ENCODE measurements at places on chromosomes 4 and X.

GRCh38 chr4:75673959-75674328, 733 bp upstream of the G3BP2 start:
- DNase-seq = no peak

GRCh38 chrX:14015294-14015693, 14.4 kb downstream of the GEMIN8 start:
- DNase-seq = no peak

GRCh38 chr4:127782275-127783025, at the start of gene HSPA4L:
TSS of gene HSPA4L (plus strand) at chr4:127782322. CDS start at chr4:127782551, 229 bp downstream.
- no peak for DNase-seq

DNA sequence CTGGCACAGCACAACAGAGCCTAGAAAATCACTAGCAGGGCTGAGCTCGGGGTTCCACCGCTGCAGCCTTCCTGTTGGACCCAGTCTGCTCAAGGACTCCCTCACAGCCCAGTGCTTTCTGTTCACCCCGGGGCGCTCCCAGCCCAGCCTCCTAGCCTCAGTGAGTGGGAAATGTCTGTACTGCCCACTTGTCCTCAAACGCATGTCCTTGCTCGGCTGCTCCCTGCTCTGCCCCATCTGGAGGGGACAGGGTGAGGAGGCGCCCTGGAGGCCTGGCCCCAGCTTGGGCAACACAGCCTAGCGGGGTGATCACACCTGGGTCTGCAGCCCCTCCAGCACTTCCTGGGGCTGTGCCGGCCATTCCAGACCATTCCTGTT, 11.9 kb upstream of the CCNQ start:
- DNase-seq = no peak

GRCh38 chr4:37995981-37996775, 36.0 kb downstream of the PTTG2 start:
- no peak for DNase-seq

DNA sequence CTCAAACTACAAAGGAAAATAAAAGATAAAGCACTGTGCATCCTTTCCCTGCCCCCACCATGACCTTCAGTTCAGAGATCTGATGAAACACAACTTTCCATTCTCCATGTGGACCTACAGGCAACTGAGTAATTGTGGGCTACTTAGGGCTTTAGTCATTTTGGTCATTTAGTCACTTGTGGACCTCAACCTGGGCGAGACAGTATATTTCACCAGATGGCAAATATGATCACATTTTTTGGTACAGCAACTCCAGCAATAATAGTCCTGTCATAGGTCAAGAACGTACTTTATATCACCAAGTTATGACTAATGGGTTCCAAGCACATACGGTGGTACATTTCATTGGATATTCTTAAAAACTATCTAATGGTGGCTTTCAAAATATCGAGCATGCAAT, 141.2 kb downstream of the PDGFC start:
- DNase-seq = no peak

DNA sequence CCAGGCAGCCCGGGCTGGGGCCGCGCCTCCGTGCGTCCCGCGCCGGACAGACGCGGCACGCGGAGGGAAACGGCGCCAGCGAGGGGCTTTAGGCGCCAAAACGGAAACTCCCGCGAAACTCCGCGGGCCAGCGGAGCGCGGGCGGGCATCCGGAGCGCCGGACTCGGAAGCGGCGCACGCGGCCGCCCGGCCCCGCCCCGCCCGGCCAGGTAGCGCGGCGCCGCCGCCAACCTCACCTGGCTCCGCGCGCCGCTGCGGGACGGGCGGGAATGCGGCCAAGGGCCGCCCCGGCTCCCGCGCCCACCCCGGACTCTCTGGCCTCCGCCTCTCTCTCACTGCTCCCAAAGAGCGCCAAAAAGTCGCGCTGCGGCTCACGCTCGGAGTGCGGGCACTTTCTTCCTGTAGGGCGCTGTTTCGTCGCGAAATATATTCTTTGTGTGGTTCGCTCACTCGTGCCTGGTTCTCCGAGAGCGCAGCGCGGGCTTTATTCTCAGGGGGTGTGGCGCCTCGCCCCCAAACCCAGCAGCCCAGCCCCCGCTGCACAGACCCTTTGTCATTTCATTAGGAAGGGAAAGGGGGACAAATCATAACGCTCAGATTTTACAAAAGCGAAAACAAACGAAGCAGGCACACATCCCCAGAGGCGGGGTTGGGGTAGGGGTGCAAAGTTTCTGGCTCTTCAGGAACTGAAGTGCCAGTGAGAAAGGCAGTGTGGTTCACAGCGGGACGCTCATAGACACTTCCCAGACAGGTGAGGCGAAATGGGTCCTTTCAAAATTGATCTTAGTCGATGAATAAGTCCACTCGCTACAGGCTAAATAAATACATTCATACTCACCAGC, 961 bp upstream of the MBNL3 start:
- DNase-seq = peak; percentile 46

- no peak for DNase-seq
Observed at GRCh38 chr4:114365591-114365990, 233.0 kb upstream of the UGT8 start.

- DNase-seq = no peak
Observed at GRCh38 chr4:4361883-4362282, 25.0 kb upstream of the NSG1 start.

GRCh38 chrX:125205133-125205917, 114.3 kb upstream of the TEX13C start:
- DNase-seq = no peak

DNA sequence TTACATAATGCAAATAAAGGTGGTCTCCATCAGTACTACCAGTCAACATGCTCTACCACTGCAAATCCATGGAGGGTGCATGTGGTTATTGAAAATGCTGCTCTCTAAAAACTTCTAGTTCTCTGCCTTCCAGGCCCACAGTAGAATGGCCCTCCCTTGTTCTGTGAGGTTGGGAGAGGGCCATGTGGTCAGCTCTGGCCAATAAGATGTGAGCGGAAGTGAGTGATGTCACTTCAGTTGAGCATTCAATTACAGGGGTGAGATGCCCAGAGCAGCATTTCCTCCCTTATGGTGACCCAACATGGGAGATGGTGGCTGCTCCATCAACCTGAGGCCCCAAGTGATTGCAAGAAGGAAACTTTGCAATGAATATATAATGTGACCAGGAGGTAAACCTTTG, 148.8 kb downstream of the CPEB2 start:
- DNase-seq = no peak

DNA sequence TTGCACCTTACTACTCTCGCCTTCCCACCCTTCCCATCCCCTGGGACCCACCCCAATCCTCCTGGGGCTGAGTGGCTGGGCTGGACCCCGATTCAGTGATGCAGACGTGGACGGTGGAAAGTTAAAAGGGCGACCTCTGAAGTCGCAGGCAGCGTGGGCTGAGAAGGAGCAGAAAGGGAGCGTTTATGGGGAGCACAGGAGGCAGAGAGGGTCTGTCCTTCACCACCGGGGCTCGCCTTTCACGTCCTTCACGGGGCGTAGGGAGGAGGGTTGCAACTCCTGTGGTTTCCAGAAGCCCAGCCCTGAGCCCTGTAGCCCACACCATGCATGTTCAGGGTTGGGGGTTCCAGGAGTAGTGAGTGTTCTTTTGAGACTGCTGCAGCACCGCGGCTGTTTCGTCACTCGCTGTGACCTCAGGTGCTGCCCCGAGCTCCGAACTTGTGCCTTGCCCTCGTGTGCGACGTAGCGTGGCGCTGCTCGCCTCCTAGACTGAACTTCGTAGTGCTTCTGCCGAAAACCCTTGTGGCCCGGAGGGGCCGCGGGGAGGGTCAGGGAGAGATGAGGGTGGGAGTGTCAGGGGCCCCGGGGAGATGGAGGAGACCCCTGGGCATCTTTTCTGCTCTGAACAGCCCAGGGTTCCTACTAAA, 1.6 kb downstream of the NHS start:
- DNase-seq = no peak

GRCh38 chr4:172654457-172654856, 514.2 kb upstream of the GALNT7 start:
- DNase-seq = no peak

GRCh38 chrX:13721371-13721770, 13.0 kb downstream of the TRAPPC2 start:
- DNase-seq = no peak

DNA sequence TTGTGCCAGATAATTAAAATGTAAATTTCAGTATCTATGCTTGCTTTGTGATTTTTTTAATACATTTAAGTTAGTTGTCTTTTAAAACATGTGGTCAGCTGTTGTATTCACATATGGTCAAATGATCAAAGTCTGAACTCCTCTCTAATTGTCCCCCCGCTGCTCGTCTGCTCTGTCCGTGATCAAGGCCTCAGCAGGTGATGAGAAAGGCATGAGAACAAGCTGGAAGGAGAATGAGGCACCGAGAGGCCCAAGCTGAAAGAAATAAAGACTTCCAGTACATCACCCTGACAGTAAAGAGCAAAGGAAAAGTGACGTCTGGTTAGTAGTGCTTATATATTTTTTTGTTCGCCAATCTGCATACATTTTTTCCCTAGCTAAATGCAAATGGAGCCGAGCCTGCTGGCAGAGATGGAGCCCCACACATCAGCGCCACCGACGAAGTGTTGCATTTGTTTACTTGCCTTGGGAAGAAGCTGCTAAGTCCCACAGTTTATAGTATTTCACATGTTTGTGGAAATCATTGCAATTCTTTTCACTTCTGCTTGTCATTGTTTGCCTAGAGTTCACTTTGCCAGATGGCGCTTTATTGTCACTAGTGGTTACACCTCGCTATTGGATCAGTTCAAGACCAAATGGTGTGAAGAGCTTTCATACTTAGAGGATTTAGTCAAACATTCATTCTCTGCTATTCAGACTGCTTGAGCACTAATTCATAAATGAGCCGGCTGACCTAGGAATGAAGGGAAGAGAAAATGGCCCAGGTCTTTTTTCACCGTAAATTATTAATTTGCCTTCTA, 181.5 kb downstream of the ZIC3 start:
- DNase-seq = no peak

GRCh38 chr4:152579107-152579764, 43.3 kb upstream of the FBXW7 start:
- DNase-seq = no peak

GRCh38 chr4:142021181-142021580, 384.8 kb downstream of the IL15 start:
- DNase-seq = no peak

GRCh38 chr4:175947117-175947722, 118.4 kb upstream of the WDR17 start:
- no peak for DNase-seq

DNA sequence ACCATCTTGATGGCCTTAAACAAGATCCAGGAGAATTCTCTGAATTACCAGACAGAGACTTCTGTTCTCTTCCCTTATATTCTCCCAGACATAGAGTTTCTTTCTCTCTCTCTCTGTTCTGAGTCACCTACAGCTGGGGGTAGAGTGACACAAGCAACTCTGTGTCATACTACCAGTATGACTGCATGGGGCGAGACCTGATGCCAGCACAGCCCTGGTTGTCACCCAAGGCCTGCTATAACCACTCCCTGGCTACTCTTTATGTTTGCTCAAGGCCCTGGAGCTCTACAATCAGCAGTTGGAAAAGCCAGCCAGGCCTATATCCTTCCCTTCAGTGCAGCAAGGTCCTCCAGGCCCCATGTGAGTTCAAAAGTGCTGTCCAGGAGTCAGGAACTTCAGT, 114.2 kb upstream of the TENT5D start:
- DNase-seq = no peak

- DNase-seq = no peak
Observed at GRCh38 chr4:108118505-108118904, 50.2 kb downstream of the LEF1 start.

DNA sequence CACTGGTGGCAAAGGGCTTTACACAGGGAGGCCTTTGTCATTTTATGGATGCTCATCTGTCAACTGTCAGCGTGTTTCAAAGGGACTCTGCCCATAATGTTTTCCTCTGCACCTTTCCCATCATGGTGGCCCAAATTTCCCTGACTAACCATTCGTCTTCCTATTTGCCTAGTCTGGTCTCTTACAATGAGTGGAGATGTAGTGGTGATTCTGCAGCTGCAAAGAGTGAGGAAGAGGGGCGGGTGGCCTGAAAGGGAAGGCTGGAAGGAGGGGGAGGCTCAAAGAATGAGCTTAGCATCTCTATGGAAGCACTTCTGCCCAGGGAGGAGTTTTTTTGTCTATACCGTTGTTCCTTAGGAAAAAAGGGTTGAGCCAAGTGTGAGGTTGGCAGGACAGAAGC, 447.5 kb downstream of the NKX6-1 start:
- DNase-seq = no peak

DNA sequence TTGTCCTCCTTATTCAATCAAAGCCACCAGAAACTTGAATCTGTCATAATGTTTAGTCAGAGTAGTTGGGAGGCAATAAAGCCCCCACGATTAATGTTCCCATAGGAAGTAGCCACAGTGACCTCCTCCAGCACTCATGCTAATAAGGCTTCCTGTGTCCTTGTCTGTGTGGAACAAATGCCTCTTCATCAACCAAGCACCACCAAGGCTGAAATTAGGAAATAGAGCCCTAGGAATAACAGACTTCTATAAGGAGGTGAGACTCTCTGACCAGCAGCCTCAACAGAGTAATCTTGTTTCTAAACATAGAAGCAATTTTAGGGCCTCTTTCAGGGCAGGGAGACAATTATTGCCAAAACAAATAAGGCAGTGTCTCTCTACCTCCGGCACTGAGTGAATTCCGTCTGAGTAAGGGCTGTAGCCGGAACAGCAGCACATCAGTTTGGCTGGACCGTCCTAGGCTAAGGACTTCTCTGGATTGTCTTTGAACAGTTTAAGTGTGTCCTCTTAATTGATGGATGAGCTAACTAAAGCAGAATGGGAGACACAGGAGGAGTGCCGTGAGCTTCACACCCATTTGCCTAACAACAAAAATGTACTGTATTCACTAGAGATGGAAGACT, 329.2 kb upstream of the HAND2 start:
- DNase-seq = no peak

DNA sequence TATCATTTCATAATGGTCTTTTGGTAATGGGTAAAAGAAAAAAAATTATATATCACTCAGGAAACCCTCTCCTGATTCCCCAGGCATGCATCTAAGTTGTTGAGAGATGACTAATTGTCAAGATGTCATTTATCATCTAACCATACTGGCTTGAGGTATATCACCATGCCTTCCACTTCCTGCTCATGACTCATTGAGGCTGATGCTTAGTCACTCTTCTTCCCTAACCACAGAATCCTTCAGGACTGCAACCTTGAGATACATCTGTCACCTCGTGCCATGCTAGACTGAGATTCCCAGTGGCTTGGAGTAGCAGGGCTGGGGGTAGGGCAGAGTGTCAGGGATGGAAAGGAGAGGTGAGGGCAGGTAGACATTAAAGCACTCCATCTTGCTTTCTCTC, 782.5 kb upstream of the INTU start:
- no peak for DNase-seq

DNA sequence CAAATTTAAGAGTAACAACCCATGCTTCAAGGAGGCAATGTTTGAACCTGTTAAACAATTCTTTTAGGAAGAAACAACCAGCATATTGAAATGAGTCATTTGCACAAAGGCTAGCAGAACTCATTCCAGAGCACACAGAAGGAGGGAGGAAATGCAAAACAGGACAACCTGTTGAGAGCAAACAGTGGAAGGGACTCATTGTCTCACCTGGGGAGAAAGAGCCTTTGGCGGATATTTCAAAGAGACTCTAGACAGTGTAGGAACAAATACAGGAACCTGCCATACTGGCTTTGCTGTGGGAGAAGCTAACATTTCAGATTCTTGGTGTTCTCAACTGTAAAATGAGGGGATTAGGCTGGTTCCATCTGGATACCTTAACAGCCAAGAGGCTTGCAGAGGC, 14.8 kb upstream of the RASGEF1B start:
- DNase-seq = no peak

- DNase-seq = no peak
Observed at GRCh38 chrX:137413190-137413589, 152.7 kb upstream of the ZIC3 start.

GRCh38 chr4:43296946-43297528, 404.5 kb downstream of the GRXCR1 start:
- DNase-seq = no peak

Measured in T-helper 2 cell (primary cell).